Brain (organoid and tissue), 16 donors: ENCODE measurements at places on chromosomes 5 and 9. TPM values are rescaled to one million over a fixed set of nuclear protein-coding genes. Genes with fewer than 3 reads are reported as not detected.

Gene PLEKHG4B
- 23.0 TPM for polyA plus RNA-seq

Gene COL5A1
- polyA plus RNA-seq = 1.6 TPM

Gene ZDHHC12
- 53.2 TPM for polyA plus RNA-seq

Gene SPINK7
- not detected for polyA plus RNA-seq

DNA sequence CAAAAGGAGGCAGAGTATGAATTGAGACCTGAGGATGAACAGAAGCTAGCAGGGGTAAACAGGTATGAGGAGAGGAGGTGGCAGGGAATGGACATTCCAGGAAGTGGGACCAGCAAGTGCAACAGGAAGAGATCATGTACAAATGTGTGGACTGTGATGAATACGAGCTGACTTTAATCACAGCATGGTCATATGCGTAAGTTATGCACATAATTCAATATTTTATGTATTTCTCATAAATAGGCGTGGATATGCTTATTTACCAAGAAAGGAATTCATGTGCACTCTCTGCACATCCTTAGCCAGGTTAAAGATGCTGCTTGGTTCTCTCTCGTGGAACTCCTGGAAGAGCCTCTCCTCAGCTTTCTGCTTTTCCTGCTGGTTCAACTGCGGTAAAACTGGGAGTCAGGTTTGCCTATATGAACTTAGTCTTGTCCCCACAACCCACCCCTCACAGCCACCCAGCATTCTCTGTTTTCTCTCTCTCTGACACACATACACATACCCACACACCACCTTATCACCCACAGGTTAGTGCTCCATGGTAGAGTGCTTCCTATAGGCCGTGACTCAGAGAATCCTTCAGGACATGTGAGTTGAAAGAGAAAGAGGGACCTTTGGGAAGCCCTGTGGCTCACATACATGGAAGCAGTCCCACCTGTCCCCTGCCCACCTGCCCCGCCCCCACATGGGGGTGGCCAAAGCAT, 35.7 kb downstream of the TRPC7 start:
- no peak for DNase-seq

DNA sequence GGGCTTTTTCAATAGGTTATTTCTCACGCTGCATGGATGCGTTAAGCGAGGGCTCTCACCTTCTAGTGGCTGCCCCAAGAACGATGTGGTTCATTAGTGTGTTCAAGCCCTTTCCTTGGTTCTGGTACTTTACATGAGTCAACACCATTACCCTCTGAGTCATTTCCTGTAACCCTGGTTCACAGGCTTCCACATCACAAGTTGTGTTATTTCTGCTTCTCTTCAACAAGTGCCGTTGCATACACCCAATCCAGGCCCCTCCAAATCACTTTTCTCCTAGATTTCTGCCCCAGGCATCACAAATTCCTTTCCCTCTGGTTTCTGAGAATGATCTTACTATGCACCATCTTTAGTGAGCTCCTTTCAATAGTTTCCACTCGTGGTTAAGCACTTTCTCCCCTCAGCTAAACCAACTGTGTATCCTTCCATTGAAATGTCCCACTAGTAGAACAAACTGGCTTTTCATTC, 69.5 kb upstream of the RAD23B start:
- no peak for DNase-seq
